Dermis blood vessel endothelial cell (primary cell): ENCODE measurements at places on chromosomes 4 and X. TPM values are rescaled to one million over a fixed set of nuclear protein-coding genes. Genes with fewer than 3 reads are reported as not detected.

DNA sequence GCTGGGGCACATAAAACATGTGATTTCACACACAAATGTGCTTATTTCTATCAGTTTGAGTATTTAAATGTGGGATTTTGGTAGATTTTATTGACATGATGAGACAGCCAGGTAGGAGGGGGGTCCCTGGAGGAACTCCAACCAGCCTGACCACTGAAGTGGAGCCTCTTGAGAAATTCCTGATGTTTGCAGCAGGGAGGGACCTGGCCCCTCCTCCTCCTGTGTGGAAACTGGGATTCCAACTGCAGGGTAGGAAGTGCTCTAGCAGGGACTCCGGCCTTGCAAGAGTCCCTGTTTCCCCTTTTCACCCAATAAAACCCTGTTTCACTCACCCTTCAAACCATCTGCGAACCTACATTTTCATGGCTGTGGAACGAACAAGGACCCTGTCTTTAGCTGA lies 2224.0 kb upstream of the AGA start:
- no peak for DNase-seq

The TASL gene
- total RNA-seq, result not detected in 2 replicates

The MAGEA2 gene
- total RNA-seq, result not detected in 2 replicates

GRCh38 chr4:7371210-7371941 lies 63.4 kb downstream of the PSAPL1 start:
- DNase-seq, result no peak

DNA sequence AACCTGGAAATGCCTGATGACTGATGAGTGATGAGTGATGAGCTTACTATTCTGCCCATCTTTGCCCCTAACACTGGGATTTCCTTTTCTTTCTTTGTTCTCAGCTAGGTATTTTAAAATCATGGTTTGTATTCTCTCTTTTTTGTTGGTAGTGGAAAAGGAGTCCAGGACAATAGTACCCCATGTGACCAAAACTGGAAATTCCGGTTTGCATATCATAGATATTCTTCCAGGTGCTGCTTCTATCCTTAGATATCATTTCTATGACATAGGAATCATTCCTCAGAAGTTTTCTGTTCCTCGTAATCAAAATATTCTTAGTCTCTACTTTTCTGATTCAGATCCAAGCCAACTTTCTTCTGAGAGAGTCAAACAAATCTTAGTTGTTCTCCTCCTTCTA lies 320.5 kb upstream of the TET2 start:
- DNase-seq, result no peak

The DNAAF6 gene
- not detected in 2 replicates for total RNA-seq

The C4orf50 gene
- total RNA-seq, result under 0.01 and 0.05 TPM in 2 replicates
